ENCODE measurements at places on chromosomes 2 and 18.

DNA sequence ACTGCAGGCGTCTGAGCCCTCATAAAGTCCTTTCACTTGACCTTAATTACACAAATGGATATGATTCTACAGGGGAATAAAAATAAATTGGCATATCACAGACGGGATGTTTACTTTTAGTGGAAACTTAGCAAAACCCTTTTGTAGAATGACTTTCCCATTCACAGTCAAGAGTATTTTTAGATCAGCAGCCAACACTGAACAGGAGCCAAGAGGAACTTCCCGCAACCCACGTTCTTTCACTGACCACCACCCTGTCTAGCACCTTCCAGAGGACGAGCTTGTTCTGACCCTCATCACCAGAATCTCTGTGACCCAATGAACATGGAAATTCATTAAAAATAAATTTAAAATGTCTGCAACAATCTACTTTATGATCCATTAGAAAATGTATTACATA is 119.0 kb upstream of the SNTG2 start:
- no peak for DNase-seq

- no peak for DNase-seq
These were observed 640.9 kb upstream of the SETBP1 start for GRCh38 chr18:44039826-44040225.

- no peak for DNase-seq
These were observed 261.6 kb downstream of the NRXN1 start for GRCh38 chr2:50770299-50770698.

GRCh38 chr2:37149626-37150322 is 7.0 kb downstream of the EIF2AK2 start:
- DNase-seq = no peak

GRCh38 chr2:102484310-102485061 is 11.5 kb downstream of the SLC9A4 start:
- DNase-seq = no peak

DNA sequence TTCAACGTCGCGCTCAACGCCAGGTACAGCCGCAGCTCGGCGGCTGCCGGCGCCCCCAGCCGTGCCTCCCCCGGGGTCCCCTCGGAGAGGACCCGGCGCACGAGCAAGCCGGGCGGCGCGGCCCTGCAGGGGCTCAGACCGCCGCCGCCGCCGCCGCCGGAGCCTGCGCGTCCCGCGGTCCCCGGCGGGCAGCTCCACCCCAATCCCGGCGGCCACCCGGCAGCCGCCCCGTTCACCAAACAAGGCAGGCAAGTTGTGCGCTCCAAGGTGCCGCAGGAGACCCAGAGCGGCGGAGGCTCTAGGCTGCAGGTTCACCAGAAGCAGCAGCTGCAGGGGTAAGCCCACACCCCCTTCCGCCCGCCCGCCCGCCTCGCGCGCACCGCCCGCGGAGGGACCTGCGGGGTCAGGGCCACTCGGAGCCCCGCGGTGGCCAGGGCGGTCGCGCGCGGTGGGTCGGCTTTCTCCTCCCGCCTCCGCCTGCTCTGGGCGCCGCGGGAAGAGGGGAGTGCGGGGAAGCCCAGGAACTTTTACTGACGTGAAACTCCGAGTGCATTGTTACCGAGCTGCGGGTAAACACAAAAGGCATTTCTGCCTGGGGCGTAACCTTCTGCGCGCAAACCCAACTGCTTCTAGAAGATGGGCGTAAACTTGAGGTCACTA is 861 bp downstream of the LTBP1 start:
- no peak for DNase-seq

GRCh38 chr2:174659069-174659900 is 61.7 kb upstream of the WIPF1 start:
- no peak for DNase-seq

DNA sequence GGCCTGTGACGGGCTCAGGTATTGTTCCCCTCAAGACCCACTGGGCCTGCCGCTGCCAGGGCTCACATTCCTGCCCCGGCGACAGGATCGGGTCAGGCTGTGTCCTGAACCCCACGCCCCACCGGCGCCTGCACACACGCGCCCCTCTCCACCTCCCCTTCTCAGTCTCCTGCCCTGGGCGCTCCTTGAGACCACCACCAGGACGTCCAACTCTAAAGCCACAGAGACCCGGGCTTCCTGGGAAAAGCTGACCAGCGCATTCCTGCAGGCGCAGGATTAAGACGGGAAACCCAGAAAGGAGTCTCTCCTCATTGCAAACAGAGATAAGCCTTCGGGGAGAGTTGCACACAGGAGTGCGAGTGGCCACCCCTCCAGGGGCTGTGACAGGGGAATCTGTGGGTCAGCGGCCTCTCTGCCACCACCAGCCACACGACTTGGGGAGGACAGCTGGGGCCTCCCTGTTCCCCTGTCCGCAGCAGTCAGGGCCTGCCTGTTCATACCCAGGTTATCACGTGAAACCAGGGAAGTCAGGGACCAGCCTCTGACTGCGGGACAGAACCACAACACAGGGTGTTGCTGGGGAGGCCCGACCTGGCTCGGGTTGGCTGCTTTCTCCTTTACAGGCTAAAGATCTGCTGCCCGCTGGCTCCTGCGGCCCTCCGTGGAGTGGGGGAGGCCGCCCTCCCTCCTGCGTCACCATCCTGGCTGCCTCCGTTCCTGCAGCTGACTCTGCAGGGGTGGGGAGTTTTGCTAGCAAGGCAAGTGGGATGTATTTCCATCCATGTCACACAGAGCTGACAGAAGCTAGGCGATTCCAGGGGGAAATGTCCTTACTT is 88.8 kb downstream of the ZCCHC2 start:
- DNase-seq = no peak

DNA sequence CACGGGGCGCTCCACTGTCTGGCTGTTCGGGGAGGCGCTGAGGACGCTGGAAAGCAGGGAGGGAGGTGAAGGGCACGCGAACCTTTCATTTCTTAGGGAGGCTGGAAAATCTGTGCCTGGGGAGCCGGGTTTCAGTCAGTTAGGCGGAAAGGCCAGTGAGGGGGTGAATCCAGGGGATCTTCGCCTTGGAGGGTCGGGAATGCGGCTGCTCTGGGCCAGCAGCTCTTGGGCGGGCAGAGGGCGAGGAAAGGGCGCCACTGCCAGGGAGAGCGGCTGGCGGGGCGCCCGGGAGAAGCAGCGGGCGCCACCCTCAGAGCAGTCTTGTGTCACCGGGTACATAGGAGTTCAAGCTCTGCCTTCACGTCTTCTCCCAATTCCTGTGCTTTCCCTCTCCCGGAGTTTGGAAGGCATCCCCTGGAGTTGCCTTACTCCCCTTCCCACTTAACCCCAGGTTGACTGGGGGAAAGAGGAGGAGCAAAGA is 1.4 kb downstream of the CCDC85A start:
- DNase-seq = no peak

- DNase-seq = no peak
These were observed 1.3 kb downstream of the FMNL2 start for GRCh38 chr2:152336119-152336853.

Measured in forelimb muscle (tissue), 1 donor.